ENCODE measurements at places on chromosomes 3 and 15. TPM values are rescaled to one million over a fixed set of nuclear protein-coding genes. Genes with fewer than 3 reads are reported as not detected.

DNA sequence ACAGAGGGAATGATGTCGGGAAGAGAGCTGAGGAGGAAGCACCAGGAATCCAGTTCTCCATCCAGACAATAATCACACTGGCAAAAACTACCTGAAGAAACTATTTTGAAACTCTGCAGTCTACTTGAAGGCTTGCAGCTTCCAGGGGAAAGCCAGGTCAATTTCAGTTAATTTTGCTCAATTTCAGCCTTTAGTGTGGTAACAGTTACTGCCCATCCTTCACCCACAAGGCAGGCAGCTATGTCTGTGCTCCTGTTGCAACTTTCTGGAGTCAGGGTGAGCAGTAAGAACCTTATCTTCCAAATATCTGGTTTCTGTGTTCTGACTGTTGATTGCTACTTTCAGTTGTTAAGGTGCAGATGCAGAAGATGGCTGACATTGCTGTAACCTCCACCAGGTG is 221.7 kb downstream of the ADAMTS17 start:
- DNase-seq, result no peak

DNA sequence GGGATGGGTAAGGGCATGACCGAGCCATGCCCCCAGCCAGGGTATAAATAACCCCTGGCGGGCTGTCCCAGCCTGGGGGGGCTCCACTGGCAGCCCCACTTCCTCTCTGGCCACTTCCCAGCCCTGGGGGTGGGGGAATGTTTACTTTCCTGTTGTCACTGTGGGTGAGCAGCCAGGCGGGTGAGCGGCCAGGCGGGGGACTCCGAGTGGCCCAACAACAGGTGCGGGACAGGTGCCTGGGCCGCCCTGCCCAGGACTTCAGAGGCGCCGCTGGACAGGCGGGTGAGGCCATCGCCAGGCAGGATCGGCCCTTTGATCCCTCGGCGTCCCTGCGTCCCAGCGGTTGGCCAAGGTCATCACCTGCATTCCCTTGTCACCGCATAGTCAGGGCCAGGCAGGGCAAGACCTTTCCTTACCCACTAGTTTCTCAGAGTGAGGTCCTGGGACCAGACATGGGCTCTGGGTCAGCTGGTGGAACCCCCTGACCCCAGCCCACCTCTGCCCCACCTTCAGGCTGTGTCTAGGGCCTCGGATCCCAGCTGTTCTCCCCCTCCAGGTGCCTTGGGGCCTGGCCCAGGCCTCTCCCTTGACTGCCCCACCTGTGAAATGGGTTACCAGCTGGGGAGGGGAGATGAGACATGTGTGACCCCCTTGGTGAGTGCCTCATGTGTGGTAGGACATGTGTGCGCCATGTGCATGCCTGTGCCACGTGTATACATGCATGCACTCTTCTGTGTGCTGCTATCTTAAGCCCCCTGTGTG is 16.6 kb downstream of the SEMA3F start:
- DNase-seq, result no peak

The RASA2 gene
- 14.8 TPM for total RNA-seq

- no peak for DNase-seq
Observed at GRCh38 chr15:76809412-76810103, 95.6 kb downstream of the SCAPER start.

GRCh38 chr15:74304431-74304830 is 63.0 kb downstream of the CYP11A1 start:
- no peak for DNase-seq

The GPR62 gene
- not detected for total RNA-seq

DNA sequence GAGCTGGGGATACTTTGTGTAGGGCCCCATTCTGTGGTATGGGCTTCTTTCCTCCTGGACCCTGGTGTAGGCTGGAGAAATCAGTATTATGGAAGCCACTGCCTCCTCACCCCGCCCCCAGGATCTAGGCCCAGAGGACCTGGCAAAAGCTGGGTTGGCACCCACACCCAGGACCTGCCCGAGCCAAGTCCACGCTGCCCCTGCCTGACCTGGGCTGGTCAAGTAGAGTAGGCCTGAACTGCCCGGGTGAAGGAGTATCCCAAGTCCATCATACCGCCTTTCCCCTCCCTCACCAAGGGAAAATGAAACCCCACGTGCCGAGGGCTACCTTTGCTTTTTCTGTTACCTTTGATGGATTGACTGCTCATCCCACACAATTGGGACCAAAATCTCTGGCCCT is 37.7 kb upstream of the TRAK1 start:
- no peak for DNase-seq

- DNase-seq, result peak; percentile 19
Observed at GRCh38 chr3:129119365-129120100, 2.1 kb downstream of the RAB43 start.

- peak; percentile 25 for DNase-seq
Observed at GRCh38 chr3:190579514-190580137, 65.7 kb downstream of the IL1RAP start.
